Stimulated activated CD8-positive, alpha-beta memory T cell treated with anti-CD3 and anti-CD28 coated beads, Interleukin-2, amount 100 ng/mL, for 48 hours (primary cell): ENCODE measurements at places on chromosomes 12 and 14.

GRCh38 chr14:34227834-34228649, 234.0 kb downstream of the SPTSSA start:
- peak; percentile 55 for DNase-seq

DNA sequence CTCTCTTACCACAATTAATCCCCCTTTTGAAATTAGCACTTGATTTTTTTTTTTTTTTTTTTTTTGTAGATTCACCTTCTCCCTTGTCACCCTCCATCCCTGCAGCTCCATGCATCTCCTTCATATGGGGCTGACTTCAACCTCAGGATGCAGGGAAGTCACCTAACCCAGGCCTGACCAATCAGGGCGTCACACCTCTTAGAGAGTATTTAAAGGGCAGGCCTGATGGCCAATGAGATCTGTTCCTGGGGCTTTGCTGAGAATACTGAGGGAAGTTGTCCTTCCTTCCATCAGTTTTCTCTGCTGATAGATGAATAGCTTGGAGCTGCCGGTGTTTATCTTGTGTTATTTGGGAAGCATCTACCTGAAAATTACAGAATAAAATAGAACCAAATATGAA, 1104.7 kb upstream of the TMEM132C start:
- no peak for DNase-seq

- no peak for DNase-seq
These were observed 96.1 kb downstream of the TMEM121 start for GRCh38 chr14:105622329-105622955.

- no peak for DNase-seq
These were observed 244.3 kb downstream of the DIO2 start for GRCh38 chr14:79967001-79967400.

- DNase-seq, result no peak
These were observed 266.3 kb downstream of the AACS start for GRCh38 chr12:125331342-125332052.
